Endothelial cell of umbilical vein (primary cell): ENCODE measurements at places on chromosomes 3 and 15. TPM values are rescaled to one million over a fixed set of nuclear protein-coding genes. Genes with fewer than 3 reads are reported as not detected.

- no peaks in the 10 kb centered on the region for H3K27me3 ChIP-seq
- no peaks in the 10 kb centered on the region for H3K36me3 ChIP-seq
- no peak overlapping the region for H3K27ac ChIP-seq
- peaks cover 4% of the 10 kb centered on the region for H3K4me1 ChIP-seq
These were observed 62.9 kb downstream of the HMCES start for GRCh38 chr3:129341331-129342141.

GRCh38 chr3:151214459-151214858 is 11.4 kb upstream of the GPR171 start:
- no peaks in the 10 kb centered on the region for H3K4me1 ChIP-seq
- H3K27ac ChIP-seq: no peak overlapping the region
- H3K4me3 ChIP-seq: no peak overlapping the region
- no peaks in the 10 kb centered on the region for H3K36me3 ChIP-seq

DNA sequence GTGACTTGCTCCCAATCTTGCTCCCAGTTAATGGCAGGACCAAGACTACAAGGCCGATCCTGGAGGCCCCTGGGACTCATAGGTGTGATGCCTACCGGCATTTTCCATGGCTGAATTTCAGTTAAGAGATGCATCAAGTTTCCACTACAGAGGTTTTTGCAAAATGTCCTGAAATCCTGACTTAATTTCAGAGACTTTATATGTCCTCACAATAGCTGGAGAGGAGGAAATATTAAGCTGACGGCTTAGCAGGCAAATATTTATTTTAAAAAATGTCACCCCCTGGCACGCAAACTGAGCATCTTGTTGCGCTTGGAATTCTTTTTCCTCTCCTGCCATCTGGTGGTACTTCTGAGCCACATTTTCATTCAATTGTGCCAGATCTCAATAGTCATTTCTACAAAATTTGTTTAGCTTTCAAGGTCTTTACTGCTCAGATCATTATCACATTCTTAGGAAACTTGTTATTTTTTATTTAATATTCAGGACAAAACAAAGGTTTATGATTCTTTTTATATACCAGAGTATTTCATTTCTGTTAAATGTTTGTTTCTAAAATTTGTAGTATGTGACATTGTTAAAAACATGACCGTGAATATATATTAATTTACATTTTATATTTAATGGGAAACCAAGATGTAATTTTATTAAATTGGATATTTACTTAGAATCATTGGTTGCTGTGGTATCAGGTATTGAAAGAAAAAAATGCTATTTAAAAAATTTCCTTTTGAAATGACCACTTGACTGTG is 189.2 kb upstream of the THRB start:
- no peaks in the 10 kb centered on the region for H3K36me3 ChIP-seq
- DNase-seq: peak; percentile 61
- H3K27me3 ChIP-seq: peaks cover 2% of the 10 kb centered on the region
- no peak overlapping the region for H3K4me3 ChIP-seq
- H3K4me1 ChIP-seq: no peaks in the 10 kb centered on the region

DNA sequence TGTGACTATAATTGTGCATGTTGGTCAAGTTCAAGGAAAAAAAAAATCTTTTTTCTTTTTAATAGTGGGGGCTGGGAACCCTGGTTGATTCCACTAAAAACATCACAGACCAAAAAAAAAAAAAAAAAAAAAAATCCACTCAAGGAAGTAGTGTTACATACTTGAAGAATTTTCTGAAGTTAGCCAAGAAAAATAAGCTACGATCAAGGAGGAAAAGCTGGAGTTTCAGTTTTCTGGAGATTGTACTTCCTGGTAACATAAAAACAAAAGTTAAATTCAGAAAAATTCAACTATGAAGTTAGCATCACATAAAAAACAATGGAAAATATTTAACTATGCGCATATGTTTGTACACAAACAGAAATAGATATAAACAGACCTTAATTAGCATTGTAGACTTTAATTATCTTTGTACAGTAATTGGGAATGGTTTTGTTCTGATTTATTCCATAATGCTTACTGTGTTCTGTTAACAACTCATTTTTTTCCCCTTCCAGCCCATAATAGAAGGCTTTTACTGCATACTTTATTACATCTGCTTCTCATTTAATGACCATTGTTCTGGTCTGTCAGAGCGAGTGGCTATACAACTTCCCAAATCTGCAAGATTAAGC is 194.3 kb downstream of the RORA start:
- H3K4me1 ChIP-seq: peaks cover 61% of the 10 kb centered on the region
- H3K27me3 ChIP-seq: no peaks in the 10 kb centered on the region

DNA sequence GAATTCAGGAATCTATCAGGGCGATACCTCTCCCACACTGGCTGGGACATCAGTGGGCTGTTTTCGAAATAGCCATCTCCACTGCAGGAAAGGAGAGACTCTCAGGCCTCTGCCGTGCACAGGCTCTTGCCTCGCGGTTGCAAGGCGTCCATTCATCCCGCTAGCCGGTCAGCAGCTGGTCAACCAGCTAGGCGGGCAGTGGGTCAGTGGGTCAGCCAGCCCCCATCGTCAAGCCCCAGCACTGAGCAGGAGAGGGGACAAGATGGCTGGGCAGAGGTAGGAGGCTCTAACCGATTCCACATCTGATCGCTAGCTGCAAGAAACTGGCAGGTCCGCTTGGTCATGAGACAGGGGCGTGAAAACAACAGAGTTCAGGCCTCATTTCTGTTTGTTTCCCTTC is 45.1 kb downstream of the MUC4 start:
- H3K4me1 ChIP-seq: no peaks in the 10 kb centered on the region
- no peak for DNase-seq
- H3K27me3 ChIP-seq: peaks cover 11% of the 10 kb centered on the region
- no peaks in the 10 kb centered on the region for H3K36me3 ChIP-seq
- H3K4me3 ChIP-seq: no peak overlapping the region

- no peaks in the 10 kb centered on the region for H3K4me1 ChIP-seq
- peaks cover 6% of the 10 kb centered on the region for H3K36me3 ChIP-seq
- no peak overlapping the region for H3K4me3 ChIP-seq
- DNase-seq: no peak
These were observed 16.8 kb downstream of the AP4E1 start for GRCh38 chr15:50925281-50925680.

GRCh38 chr3:183698318-183698751 is 738 bp downstream of the YEATS2 start:
- peak; percentile 52 for DNase-seq
- H3K27ac ChIP-seq: peak overlapping the region; percentile 73

GRCh38 chr3:125212091-125212508 is 448 bp downstream of the SLC12A8 start:
- no peak for DNase-seq
- H3K4me1 ChIP-seq: peaks cover 7% of the 10 kb centered on the region
- no peak overlapping the region for H3K27ac ChIP-seq
- peaks cover 5% of the 10 kb centered on the region for H3K27me3 ChIP-seq
- no peaks in the 10 kb centered on the region for H3K36me3 ChIP-seq
- H3K4me3 ChIP-seq: peak overlapping the region; percentile 42

DNA sequence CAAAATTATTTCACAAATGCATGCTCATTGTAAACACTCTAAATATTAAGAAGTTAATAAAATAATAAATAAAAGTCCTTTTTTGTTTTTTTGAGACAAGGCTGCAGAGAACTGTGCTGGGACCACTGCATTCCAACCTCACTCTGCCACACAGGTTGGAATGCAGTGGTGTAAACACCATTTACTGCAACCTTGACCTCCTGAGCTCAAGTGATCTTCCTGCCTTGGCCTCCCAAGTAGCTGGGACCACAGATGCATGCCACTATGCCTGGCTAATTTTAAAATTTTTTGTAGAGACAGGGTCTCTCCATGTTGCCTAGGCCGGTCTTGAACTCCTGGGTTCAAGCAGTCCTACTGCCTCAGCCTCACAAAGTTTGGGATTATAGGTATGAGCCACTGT is 578.4 kb downstream of the ZIC1 start:
- H3K4me1 ChIP-seq: no peaks in the 10 kb centered on the region
- H3K27me3 ChIP-seq: no peaks in the 10 kb centered on the region
- DNase-seq: no peak
- no peak overlapping the region for H3K27ac ChIP-seq
- no peaks in the 10 kb centered on the region for H3K36me3 ChIP-seq
- H3K4me3 ChIP-seq: no peak overlapping the region

DNA sequence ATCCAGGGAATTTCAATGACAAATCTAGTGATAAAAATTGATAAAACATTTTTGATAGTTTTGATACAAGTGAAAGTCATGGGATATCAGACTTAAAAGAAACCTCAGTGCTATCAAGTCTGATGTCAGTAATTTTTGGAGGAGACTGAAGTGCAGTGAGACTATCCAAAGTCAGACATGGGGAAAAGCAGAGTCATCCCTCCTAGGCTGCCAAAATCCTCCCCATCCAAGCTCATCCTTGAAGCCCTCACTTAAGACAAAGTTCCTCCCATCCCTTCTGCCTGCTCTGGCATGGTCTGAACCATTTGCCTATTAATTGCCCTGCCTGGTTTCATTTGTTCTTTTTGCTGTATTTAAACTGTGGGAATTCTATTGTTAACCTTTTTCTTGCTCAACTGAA is 456.9 kb upstream of the UBE2E2 start:
- no peak overlapping the region for H3K4me3 ChIP-seq
- no peak for DNase-seq
- H3K4me1 ChIP-seq: no peaks in the 10 kb centered on the region
- no peaks in the 10 kb centered on the region for H3K27me3 ChIP-seq

DNA sequence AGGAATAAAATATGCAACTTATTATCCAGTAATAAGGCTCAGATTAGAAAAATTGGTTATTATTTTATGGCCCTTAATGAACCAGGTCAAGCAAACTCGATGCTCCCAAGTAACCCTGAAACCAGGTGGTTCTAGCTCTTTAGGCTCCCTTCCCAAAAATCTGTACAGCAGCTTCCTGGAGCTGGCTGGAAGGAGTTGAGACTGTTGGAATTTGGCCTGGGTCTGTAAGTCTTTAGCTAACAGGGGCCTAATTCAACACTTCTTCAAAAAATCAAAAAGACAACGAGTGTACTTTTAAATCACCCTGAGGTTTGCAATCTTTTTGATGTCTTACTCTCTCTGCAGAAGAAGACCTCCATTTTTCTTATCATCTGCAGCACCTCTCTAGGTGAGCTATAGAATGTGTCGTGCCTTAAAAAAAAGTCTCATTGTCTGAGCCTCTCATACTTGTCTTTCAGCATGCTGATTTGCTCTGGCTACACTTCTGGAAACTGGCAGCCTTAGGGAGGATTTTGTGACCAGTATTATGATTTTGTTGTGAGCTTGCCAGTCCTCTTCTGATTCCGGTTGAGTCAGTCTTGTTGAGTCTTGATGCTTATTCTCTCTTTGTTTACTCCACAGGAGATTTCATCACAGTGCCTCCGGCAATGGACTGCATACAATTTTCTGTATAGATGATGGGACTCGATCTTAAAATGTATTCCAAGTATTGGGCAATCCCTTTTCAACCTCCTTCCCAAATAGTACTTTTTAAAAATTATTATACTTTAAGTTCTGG is 235.0 kb upstream of the KBTBD8 start:
- no peak for DNase-seq
- no peaks in the 10 kb centered on the region for H3K4me1 ChIP-seq
- no peaks in the 10 kb centered on the region for H3K27me3 ChIP-seq
- H3K27ac ChIP-seq: no peak overlapping the region
- H3K36me3 ChIP-seq: no peaks in the 10 kb centered on the region

- no peak overlapping the region for H3K4me3 ChIP-seq
- no peaks in the 10 kb centered on the region for H3K27me3 ChIP-seq
- H3K4me1 ChIP-seq: peaks cover 48% of the 10 kb centered on the region
- no peak overlapping the region for H3K27ac ChIP-seq
These were observed 145.1 kb downstream of the LPP start for GRCh38 chr3:188299068-188299467.

DNA sequence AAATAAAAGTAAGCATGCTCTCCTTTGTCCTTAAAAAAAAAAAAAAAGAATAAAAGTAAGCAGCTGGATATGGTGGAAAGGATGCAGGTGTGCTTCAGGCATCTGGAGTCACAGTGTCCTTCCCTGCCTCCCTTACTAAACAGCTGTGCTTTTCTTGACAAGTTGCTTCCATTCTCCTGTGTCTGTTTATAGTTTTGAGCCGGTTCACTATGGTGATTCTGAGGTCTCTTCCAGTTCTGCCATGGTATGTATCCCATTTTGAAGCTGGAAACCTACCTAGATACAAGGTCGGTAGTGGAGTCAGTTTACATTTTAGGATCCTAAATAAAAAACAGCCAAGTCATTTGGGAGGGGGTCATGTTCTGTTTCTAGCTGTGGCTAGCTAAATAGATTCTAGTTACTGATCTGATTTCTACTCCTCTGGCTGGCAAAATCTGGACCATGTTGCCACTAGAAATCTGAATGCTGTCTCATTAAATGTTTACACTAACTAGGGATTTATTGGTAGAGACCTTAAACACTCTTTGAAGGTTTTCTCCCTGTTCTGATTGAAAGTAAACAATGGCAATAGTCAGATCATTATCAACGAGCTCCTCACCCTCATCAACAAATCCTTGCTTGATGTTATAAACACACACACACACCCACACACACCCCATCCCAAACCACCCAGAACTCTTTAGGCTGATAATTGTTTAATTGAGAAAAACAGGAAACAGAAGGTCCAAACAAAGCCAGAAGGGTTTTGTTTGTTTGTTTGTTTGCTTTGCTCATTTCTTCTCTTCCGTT is 7.9 kb downstream of the TNFSF10 start:
- no peaks in the 10 kb centered on the region for H3K36me3 ChIP-seq
- H3K4me1 ChIP-seq: peaks cover 34% of the 10 kb centered on the region
- no peak overlapping the region for H3K4me3 ChIP-seq
- H3K27ac ChIP-seq: no peak overlapping the region

DNA sequence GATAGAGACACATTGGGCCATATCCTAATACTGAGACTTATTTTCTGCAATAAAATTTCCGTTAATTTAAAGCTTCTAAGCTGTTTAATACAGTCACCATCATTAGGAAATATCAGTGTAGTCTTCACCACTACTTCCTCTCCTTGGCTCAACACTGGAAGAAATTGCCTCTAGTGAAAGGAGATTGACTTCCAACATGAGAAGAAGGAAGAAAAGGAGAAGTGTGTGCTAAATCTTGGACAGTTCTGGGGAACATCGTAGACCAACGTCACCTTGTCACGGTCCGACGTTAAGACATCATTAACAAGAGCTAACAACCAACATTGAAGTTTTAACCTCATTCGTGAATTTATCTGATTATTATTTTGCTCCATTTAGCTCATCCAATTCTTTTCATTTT is 987.0 kb upstream of the CFAP20DC start:
- H3K36me3 ChIP-seq: no peaks in the 10 kb centered on the region
- no peak overlapping the region for H3K27ac ChIP-seq
- H3K4me3 ChIP-seq: no peak overlapping the region

DNA sequence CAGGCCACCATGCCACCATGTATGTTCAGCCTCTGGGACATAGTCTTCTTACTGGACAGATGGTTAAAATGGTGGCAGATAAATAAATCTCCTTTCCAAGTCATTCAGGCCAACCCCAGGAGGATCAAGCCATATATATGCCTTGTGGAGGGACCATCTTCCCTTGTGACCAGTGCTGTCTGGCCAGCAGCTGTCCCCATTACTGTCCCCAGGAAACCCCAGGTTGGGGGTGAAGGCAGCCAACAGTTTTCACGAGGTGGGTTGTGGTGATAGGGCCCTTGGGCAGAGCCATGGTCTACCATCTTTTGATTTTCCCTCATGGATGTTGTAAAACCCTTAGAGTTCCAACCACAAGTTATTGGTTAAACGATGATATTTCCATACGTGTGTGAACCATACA is 48.7 kb upstream of the PCSK6 start:
- no peak for DNase-seq
- no peak overlapping the region for H3K4me3 ChIP-seq
- H3K4me1 ChIP-seq: no peaks in the 10 kb centered on the region
- no peaks in the 10 kb centered on the region for H3K36me3 ChIP-seq
- H3K27me3 ChIP-seq: no peaks in the 10 kb centered on the region
- H3K27ac ChIP-seq: no peak overlapping the region

CLDN16 gene
- 0.01 TPM in 1 of 2 replicates, not detected in the other for polyA plus RNA-seq

ITGA11 gene
- polyA plus RNA-seq: 0.83 and 1.0 TPM in 2 replicates

NXPE3 gene
- 12.3 and 13.7 TPM in 2 replicates for polyA plus RNA-seq

ZNF660 gene
- polyA plus RNA-seq: 0.38 and 0.44 TPM in 2 replicates

FEZF2 gene
- not detected in 2 replicates for polyA plus RNA-seq

LTF gene
- not detected in 2 replicates for polyA plus RNA-seq

LIPC gene
- not detected in 2 replicates for polyA plus RNA-seq

EHD4 gene
- 96.7 and 99.1 TPM in 2 replicates for polyA plus RNA-seq
